ENCODE measurements at places on chromosomes 12 and 14. TPM values are rescaled to one million over a fixed set of nuclear protein-coding genes. Genes with fewer than 3 reads are reported as not detected.

CREBL2 gene
- total RNA-seq = 47.0 TPM

JPH4 gene
- total RNA-seq = not detected

GZMH gene
- not detected for total RNA-seq

FAM181A gene
- total RNA-seq = not detected

NFATC4 gene
- total RNA-seq = 0.34 TPM

KLRC4 gene
- total RNA-seq = not detected

NUAK1 gene
- total RNA-seq = 72.8 TPM

LRFN5 gene
- total RNA-seq = not detected

SMAGP gene
- total RNA-seq = 17.0 TPM

EFS gene
- total RNA-seq = not detected

TTC8 gene
- 13.1 TPM for total RNA-seq

LRP1 gene
- total RNA-seq = 0.52 TPM

CRIP1 gene
- total RNA-seq = 0.86 TPM

ARMH4 gene
- 5.5 TPM for total RNA-seq

INSM2 gene
- total RNA-seq = not detected

ZNF891 gene
- total RNA-seq = 0.54 TPM

Measured in dermis lymphatic vessel endothelial cell (primary cell).